ENCODE measurements at places on chromosomes 12 and 14.
A peak's percentile ranks its signal among the peaks of the same experiment; 100 is the strongest.

- DNase-seq, result no peak
These were observed 10.6 kb upstream of the CLEC12A start for GRCh38 chr12:9960590-9960989.

DNA sequence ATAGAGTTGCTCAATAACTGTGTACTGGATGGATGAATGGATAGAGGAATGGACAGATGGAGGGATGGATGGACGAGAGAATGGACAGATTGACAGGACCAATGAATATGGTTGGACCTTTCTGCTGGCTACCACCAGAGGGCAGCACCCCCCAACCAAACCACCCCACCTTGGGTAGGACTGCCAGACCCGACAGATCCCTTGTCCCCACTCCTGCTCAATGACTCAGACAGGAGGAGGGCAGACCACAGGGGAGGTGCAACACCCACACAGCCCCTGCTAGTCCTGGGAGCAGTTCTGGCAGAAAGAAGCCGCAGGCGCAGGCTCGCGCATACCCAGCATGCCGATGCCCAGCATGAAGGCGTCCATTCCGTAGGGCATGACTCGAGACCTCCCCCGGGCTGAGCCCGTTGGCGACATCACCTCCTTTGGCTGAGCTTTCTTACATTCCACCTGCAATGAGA is 12.4 kb downstream of the MSI1 start:
- peak; percentile 58 for DNase-seq

GRCh38 chr12:88258396-88258795 is 116.3 kb downstream of the TMTC3 start:
- no peak for DNase-seq

DNA sequence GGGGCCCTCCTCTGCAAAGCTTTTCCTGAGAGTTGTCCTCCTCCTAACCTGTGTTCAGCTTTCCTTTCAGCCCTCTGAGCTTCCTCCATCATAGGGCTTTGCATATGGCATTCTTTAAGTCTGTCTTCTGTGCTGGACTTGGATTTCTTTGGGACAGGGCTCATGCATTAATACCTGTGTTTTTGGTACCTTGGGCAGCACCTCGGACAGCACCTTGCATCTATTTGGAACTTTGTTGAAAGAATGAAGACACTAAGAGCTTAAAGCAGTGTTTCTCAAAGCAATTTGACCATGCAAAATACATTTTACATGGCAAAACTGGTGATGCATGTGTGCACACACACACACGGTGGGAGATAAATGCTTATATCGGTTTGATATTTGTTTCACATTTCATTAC is 115.0 kb upstream of the SRRM4 start:
- DNase-seq, result no peak

DNA sequence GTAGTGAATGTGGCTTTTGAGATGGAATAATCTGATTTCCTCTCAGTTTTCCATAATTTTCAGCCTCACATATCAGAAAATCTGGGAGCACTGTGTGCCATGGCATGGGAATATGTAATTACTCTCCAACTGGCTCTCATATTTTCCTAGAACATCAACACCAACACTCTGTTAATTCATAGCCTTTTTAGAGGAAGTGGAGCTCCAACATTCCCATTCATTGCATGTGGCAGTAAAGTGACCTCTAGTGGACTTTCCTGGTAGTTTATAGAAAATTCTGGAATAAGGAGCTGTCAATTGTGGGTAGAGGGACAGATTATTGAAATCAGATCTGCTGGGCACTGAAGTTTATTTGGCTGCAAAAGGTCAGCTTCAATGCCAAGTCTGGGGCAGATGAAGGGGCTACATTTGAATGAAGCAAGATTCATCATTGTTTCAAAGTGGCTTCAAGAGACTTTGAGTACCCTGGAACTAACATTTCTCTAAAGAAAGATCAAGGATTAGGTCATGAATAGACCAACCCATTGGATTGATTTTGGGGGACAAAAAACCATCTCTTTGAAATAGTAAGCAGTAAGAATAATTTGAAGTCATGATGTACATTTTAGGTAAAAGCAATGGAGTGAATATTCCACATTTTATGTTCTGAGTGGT is 23.6 kb upstream of the USP44 start:
- peak; percentile 38 for DNase-seq

DNA sequence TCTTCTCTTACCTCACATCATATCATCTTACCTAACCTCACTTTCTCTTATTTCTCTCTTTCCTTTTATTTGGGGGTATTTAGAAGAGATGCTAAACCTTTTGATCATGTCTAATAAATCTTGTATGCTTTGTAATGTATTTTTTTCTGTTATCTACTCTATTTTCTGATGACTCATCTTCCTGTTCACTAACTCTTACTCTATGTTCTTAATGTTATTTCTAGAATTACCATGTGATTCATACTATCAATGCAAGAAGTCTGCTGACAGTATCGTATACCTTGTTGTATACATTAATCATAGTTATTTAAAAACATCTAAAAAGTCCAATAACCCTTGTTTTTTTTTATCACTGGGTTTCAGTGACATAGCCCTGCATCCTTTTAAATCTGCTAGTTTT is 62.3 kb downstream of the MGAT4C start:
- DNase-seq, result no peak

DNA sequence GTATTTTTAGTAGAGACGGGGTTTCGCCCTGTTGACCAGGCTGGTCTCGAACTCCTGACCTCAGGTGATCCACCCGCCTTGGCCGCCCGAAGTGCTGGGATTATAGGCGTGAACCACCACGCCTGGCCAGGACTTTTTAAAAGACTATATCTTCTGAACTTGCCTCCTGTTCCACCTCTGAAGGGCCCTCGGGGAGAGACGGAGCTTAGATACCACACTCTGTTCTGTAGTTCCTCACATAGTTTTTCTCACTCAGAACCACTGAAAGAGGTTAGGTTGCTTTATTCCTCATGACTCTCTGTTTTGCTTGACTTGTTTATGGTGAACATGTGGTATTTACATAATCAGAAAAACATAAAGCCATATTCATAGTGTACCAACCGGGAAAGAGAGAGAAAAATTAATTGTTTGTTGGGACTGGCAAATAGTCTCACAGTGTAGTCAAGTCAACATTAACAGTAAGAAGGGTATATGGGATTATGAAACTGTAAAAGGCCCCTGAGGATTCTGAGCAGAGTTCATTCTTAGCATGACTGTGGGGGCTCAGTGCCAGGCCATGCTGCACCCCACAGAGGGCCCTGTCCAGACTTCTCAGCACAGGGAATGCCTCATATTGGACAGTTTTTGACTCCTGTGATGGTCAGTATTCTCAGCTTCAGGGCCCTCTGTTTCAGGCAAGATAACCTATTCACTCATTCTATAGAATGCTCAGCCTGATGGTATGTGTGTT is 342.3 kb downstream of the ZFP36L1 start:
- DNase-seq, result no peak

DNA sequence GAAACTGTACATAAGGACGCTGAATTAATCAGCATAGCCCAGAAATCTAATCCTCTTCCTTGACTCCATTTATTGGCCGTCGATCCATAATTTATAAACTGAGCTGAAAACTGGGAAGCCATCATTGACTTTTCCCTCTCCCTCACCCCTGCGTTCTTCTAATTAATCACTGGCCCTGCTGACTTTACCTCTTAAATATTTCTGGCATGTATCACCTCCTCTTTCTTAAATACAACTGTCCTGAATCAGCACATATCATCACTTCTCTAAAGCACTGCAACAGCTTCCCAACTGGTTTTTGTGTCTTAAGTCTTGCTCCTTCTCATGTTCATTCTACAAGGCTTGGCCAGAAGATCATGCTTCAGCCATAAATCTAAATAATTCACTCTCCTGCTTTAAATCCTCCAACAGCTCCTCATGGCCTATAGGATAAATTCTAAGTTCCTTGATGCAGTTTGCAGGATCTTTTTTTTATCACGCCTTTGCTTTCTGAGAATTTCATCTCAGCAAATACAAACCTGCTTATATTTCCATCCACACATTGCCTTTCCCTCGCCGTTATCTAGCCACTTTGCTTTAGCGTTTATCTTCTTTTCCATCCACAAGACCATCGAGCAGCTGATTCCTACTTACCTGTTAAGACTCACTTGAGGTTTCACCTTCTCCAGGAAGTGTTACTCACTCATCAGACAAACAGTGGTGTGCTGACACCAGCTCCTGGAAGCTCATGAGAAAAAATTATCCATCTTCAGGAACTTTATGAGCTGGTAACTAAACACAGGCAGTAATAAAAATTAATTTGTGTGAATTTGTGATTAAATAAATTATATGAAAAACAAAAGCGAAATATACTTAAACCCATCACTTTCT is 295.6 kb upstream of the FLRT2 start:
- DNase-seq, result no peak

- no peak for DNase-seq
These were observed 939.1 kb downstream of the FSCB start for GRCh38 chr14:43568022-43568421.

DNA sequence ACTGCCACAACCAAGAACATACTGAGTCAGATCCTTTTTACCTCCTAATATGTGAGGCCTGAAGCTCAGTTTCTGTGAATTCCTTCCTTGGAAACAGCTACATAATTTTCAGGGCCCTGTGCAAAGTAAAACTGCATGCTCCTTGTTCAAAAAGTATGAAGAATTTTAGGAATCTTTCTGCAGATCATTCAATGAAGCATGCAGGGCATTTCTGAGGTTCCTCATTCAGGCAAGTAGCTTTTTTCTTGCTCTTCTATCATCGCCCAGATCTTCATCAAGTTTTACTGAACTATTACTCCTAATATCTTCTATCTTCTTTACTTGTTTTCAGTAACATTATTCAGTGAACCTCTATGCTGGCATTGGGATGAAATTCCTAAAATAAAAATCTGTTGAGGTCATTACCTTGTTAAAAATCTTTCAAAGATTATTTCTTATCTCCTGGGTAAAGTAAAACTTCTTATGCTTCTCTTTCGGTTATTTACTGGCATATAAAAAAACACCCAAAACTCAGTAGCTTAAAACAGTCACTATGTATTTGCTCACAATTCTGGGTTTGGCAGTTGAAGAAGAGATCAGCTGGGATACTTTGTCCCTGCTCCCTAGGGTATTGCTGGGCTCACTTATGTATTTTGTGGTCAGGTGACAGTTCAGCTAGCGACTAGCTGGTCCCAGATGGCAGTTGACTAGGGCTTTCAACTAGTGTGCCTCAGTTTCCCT is 42.6 kb upstream of the KRR1 start:
- no peak for DNase-seq

DNA sequence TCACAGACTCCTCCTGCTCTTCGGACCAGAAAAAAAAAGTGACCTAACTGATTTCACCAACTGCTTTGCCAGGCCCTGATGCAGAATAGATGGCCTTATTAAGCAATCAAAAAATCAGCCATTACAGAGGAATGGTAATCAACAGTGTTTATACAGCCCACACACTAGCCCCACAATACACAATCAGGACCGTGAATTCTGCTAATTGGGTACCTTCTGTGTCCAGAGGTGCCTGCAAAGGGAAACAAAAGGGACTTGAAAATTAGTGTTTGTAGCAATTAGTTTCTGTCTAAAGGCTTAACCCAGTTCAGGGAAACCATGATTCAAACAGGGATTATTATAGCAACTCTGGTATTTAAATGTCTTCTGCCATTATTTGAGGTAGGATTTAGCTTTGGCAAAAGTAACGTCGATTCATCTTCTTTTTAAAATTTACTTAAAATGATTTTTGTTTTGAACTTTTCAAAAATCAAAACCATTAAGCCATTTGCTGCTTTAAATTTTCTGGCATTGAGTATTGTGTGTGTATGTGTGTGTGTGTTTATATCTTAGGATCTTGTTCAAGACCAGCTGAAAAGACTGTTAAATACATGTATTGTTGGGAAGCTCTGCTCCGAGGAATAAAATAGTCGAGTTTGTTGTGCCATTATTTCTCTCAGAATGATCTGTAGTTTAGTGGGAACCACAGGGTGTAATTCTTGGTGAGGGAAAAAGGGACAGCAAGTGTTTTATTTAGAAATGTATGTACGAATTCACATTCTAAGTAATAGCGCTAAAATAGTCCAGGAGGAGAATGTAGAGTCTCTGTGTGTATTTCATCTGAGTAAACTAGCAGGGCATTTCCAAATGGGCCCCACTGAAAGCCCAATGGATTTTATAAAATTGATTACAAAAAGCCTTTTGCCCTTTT is 156.1 kb downstream of the PTCSC3 start:
- peak; percentile 91 for DNase-seq

DNA sequence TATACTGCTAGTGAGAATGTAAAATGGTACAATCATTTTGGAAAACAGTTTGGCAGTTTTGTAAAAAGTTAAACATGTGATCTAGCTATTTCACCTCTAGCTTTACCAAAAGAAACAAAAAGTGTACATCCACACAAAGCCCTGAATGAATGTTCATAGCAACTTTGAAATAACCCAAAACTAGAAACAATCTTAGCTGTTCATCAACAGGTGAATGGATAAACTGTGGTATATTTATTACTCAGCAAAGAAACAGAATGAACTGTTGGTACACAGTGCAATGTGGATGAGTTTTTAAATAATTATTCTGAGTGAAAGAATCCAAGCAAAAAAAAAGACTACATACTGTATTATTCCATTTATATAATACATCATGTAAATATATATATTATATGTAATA is 36.3 kb downstream of the TPCN1 start:
- DNase-seq, result no peak

GRCh38 chr14:89425931-89426330 is 8.9 kb upstream of the FOXN3 start:
- no peak for DNase-seq

GRCh38 chr12:111249018-111249370 is 119.9 kb downstream of the PHETA1 start:
- DNase-seq, result no peak

DNA sequence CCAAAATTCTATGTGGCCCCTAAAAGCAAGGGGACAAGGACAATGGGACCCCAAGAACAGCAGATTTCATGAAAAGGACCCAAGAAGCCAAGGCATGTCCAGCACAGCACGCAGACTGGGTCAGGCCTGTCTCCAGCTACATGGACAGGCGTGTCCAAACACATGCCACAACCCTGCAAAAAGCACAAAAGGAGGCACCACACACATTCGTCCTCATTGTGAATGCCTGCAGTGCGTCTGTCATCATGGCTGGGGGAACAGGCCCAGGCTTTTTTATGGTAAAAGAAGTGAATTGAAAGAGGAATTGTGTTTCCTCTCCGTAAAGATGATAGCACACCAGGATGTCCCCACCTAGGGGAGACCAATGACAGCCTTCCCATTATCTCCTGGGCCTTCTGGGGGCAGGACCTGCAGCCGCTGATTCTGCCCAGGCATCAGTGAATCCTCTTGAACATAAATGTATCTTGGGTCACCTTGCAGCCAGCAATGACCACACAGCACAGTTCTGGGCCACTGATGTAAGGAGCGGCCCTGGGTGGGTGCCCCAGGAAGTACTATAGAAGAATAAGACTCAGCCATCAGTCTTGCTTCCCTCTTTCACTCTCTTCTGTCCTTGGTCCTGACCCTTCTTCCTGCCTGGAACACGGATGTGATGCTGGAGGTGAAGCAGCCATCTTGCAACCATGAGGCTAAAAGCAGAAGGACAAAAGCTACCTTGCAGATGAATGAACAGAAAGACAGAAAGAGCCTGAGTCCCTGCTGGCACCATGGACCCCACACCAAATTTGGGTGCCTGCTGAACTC is 29.8 kb upstream of the C14orf180 start:
- no peak for DNase-seq
